ENCODE measurements at places on chromosomes 4 and X. TPM values are rescaled to one million over a fixed set of nuclear protein-coding genes. Genes with fewer than 3 reads are reported as not detected.

The GPR143 gene
- not detected for total RNA-seq

DNA sequence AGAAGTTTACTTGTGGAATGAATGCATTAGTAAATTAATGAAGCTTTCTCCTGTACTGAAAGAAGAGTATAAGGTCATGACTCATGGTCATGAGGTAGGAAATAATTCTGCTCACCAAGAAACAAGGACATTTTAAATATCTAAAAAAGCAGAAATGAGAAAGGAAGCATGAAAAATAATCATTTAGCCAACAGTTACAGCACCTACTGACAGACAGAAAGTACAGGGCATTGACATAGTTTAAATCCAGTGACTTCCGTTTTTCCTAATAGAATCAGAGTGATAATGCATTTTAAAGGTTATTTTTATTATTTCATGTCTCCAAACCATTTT, 30.5 kb upstream of the ACSL1 start:
- no peak for DNase-seq

DNA sequence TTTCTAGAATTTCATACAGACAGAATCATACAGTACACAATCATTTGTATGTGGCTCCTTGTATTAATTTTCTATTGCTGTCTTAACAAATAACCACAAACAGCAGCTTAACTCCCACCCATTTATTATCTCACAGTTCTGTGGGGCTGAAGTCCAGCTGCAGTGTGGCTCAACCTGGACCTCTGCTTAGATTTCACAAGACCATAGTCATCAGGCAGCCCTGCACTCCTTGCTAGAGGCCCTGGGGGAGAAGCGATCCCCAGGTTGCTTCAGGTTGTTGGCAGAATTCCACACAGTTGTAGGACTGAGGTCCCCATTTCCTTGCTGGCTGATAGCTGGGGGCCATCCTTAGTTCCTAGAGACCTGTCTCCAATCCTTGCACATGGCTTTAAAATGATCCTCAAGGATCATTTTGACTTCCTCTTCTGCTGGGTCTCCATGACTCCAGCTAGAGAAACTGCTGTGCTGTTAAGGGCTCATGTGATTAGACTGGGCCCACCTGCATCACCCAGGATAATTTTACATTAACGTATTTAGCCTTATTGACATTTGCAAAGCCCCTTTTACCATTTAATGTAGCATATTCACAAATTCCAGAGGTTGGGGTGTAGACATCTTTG, 60.9 kb upstream of the SMAD1 start:
- DNase-seq, result no peak

GRCh38 chr4:123517176-123517575, 120.6 kb downstream of the SPRY1 start:
- no peak for DNase-seq

- DNase-seq, result no peak
Observed at GRCh38 chr4:91325495-91325894, 978.3 kb upstream of the GRID2 start.
